ENCODE measurements at places on chromosomes 12 and 14. TPM values are rescaled to one million over a fixed set of nuclear protein-coding genes. Genes with fewer than 3 reads are reported as not detected.

TEX22 gene
- 0.90 TPM for total RNA-seq

DNA sequence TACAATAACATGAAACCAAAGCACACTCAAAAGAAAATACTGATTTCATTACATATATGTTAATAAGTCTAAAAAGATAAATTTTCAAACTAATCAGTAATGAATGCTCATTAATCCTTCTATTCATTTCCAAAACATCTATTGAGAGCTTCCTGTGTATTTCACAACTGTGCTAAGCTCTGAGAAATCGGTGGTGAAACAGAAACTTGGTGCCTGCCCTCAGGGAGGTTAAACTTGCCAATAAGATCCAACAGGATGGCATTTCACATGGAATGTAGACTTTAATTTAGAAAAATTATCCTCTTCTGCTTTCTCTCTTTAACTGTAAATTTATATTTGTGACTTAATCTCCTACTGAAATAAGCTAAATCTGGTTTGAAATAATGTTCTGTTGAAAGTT lies 70.9 kb upstream of the SLC38A4 start:
- no peak for DNase-seq

- no peak for DNase-seq
Observed at GRCh38 chr14:23364164-23365035, 572 bp downstream of the EFS start.

LRTM2 gene
- not detected for total RNA-seq

KLRD1 gene
- total RNA-seq = not detected
